ENCODE measurements at places on chromosomes 5 and 9. TPM values are rescaled to one million over a fixed set of nuclear protein-coding genes. Genes with fewer than 3 reads are reported as not detected.

GRCh38 chr9:96279932-96280331 lies 22.0 kb downstream of the HSD17B3 start:
- H3K27me3 ChIP-seq = no peaks in the 10 kb centered on the region
- H3K27ac ChIP-seq = no peak overlapping the region
- H3K4me1 ChIP-seq = no peaks in the 10 kb centered on the region
- H3K36me3 ChIP-seq = no peaks in the 10 kb centered on the region
- no peak overlapping the region for H3K4me3 ChIP-seq
- DNase-seq = no peak

DNA sequence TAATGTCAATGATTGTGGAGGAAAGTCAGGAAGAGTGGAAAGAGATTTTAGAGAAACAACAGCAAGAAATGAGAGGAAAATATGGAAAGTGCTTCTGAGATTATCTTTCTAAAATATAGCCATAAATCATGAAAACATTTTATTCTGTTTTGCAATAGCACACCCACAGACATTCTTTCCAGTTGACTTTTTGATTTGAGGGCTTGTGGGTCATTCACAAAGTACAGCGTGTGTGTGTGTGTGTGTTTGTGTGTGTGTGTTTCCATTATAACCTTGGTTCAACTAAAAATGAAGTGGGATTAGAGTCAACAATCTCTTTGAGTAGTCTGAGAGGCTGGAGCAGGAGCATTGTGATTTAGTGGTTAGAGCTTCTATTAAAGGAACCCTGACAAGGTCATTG lies 116.6 kb upstream of the GAS1 start:
- H3K36me3 ChIP-seq = no peaks in the 10 kb centered on the region
- H3K27me3 ChIP-seq = no peaks in the 10 kb centered on the region

DNA sequence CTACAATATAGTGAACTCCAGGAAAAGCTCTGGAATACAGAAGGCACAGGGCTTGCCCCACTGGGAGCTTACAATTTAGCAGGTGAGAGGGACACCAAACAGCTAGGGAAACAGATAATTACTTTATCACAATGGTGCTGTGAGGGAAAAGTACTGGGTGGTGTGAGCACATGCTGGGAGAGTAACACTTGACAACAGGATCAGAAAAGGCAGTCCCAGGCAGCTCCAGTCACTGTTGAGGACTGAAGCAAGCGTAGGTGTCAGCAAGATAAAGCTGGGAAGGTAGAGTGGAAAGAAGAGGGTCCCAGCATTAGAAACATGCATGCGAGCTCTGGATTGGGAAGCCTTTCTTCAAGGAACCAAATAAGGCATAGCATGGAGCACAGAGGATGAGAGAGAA lies 296.0 kb downstream of the ATPSCKMT start:
- H3K27me3 ChIP-seq = no peaks in the 10 kb centered on the region
- DNase-seq = no peak
- no peak overlapping the region for H3K4me3 ChIP-seq
- H3K27ac ChIP-seq = no peak overlapping the region

DNA sequence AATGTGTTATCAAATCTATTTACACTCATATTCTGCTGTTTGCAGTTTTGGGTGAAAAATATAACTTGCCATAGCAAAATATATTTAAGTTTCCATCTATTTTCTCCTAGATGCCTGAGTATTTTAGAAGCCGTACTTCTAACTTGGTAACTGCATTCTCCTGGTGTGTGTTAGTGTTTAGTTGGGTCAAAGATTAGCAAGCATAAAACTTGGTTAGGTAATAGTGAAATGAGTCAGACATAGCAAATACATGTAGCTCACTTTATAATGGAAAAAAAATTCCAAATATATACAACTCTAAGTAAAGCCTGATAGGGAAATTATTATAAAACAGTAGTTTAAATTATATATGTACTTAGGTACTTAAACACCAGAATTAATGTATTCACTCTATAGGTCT lies 640.7 kb upstream of the ST8SIA4 start:
- H3K27me3 ChIP-seq = no peaks in the 10 kb centered on the region
- DNase-seq = no peak
- no peaks in the 10 kb centered on the region for H3K4me1 ChIP-seq
- no peak overlapping the region for H3K27ac ChIP-seq
- no peak overlapping the region for H3K4me3 ChIP-seq

DNA sequence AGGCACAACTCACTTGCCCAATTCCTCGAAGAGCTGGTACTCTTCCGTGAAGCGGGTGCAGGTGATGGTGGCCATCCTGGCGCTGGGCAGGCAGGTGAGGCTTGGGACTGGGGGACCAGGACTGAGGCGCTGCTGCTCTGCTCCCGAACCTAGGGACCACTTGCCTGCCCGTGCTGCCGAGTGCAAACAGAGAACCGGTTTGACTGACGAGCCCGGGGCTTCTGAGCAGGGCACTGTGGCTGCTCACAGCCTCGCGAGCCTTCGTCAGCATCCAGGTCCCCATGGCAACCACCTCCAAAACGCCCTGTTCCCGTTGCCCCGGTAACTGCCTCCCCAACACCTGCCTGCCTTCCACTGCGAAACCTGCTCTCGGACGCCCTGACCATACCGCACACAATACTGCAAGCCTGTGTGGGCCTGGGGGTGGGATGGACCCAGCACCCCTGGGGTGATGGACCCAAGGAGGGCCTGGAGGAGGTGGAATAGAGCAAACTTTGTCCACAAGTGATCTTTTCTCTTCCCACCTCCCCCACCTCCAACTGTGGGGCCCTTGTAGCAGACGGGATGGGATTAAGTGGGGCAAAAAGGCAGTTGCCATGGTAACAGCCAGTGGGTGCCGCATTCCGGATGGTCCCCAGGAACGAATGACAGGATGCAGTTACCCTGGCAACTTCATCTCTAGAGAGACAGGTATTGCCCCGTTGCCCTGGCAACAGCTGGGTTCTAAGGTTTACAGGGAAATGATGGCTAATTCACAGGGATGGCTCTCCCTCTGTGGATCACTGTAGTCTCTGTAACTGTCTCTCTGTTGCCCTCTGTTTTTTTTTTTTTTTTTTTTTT lies at the start of gene CAMK2A:
TSS of gene CAMK2A (minus strand) at position 223 of the 840 bp plus-strand sequence. CDS start at position 75, 148 bp downstream.
- no peaks in the 10 kb centered on the region for H3K4me1 ChIP-seq
- no peak for DNase-seq
- H3K27ac ChIP-seq = no peak within 1 kb of the TSS
- H3K4me3 ChIP-seq = no peak within 1 kb of the TSS

DNA sequence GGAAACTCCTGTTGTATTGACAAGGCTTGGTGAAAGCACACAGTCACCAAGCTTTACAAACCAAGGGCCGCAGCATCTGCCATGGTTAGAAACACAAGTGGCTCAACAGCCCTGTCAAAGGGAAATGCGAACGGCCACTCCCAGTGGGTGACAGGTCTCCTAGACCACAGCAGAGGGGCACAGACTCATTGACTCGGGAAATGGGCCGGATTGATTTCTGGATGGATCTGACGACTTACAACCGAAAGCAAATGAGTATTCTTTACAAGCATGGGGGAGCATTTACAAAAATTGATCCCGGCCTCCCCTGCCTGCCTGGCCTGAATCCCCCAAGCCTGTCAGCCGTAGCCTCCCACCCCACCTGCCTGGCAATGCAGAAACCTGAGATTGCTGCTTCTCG lies 48.2 kb downstream of the ADAMTS2 start:
- peaks cover 4% of the 10 kb centered on the region for H3K27me3 ChIP-seq
- H3K36me3 ChIP-seq = no peaks in the 10 kb centered on the region
- no peak overlapping the region for H3K27ac ChIP-seq

DNA sequence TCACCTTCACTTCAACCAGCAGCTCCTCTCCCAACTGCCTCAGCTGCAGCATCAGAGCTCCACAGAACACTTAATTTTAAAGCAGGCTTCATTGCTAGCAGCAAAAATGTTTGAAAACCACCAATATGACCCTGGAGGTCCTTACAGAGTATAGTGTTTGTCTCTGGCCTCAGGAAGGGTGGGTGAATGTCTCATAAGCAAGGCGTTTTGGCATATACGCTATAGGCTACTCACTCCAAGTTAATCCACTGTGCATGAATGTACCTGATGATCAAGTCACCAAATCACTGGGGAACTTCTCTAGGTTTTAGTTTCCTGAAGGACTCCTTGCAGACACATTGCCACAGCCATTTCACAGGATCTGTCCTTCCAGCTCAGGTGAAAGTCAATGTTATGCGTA lies 125.3 kb downstream of the GABBR2 start:
- no peaks in the 10 kb centered on the region for H3K27me3 ChIP-seq
- no peaks in the 10 kb centered on the region for H3K4me1 ChIP-seq
- H3K36me3 ChIP-seq = no peaks in the 10 kb centered on the region
- no peak overlapping the region for H3K4me3 ChIP-seq
- DNase-seq = no peak

The CARTPT gene
- total RNA-seq = 5.9 TPM

The TMEM167A gene
- total RNA-seq = 44.9 TPM
